ENCODE measurements at places on chromosomes 2 and 18. TPM values are rescaled to one million over a fixed set of nuclear protein-coding genes. Genes with fewer than 3 reads are reported as not detected.

SPTBN1 gene
- 171 TPM for total RNA-seq

GRCh38 chr2:143356736-143357446 lies 227.7 kb downstream of the ARHGAP15 start:
- H3K27ac ChIP-seq = no peak overlapping the region
- H3K4me3 ChIP-seq = no peak overlapping the region
- no peaks in the 10 kb centered on the region for H3K36me3 ChIP-seq
- peaks cover 13% of the 10 kb centered on the region for H3K4me1 ChIP-seq

CHRNG gene
- not detected for total RNA-seq

CYBRD1 gene
- 7.9 TPM for total RNA-seq

AMMECR1L gene
- 18.1 TPM for total RNA-seq

DNA sequence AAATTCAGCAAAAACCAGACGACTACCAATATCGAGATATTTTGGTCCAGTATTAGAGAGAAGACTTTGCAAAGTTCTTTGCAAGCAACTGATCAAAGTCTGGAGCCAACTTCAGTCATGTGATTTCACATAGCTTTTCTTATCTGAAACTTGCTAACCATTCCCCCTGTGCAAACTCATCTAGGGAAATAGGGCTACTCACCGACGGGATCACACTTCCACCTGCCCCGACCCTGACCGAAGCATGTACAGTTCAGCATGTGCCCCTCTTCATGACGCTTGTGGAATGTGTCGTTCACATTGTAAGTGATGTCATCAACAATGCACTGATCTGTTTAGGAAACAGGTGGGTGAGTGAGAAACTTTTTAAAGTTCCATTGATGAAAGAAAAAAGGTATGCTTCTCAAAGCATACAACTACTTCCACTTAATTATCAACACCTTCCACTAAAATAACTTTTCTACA lies 15.4 kb downstream of the FN1 start:
- no peak overlapping the region for H3K4me3 ChIP-seq
- DNase-seq = no peak
- no peaks in the 10 kb centered on the region for H3K27me3 ChIP-seq
- H3K4me1 ChIP-seq = no peaks in the 10 kb centered on the region
- H3K27ac ChIP-seq = peak overlapping the region; percentile 31
- peaks cover 51% of the 10 kb centered on the region for H3K36me3 ChIP-seq

- H3K27me3 ChIP-seq = no peaks in the 10 kb centered on the region
- DNase-seq = peak; percentile 45
- no peak overlapping the region for H3K27ac ChIP-seq
- H3K36me3 ChIP-seq = peaks cover 16% of the 10 kb centered on the region
- no peak overlapping the region for H3K4me3 ChIP-seq
Measured at GRCh38 chr2:225948903-225949302, 549.4 kb downstream of the NYAP2 start.

DNA sequence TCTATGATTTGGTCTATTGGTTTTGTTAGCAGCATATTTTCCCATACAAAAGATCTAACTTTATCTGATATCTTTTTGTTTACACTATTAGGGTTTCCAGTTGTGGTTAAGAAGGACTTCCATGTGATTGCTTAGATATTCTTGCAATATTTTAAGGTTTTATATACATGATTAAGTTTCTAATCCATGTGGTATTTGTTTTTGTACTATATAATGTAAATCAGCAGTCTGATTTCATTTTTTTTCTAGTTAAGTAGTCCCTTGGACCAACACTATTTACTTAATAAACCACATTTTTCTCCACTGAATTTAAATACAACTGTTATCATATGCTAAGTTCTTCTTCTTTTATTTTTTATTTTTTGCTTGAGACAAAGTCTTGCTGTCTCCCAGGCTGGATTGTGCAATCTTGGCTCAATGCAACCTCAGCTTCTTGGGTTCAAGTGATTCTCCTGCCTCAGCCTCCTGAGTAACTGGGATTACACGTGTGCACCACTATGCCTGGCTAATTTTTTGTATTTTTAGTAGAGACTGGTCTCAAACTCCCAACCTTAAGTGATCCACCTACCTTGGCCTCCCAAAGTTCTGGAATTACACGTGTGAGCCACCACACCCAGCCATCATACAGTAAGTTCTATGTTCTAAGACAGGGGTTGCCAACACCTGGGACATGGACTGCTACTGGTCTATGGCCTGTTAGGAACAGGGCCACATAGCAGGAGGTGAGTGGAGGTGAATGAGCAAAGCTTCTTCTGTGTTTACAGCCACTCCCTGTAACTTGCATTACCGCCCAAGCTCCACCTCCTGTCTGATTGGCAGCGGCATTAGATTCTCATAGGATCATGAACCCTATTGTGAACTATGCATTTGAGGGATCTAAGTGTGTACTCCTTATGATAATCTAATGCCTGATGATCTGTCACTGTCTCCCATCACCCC lies 58.5 kb upstream of the RAB27B start:
- peaks cover 25% of the 10 kb centered on the region for H3K4me1 ChIP-seq
- no peaks in the 10 kb centered on the region for H3K36me3 ChIP-seq
- no peak overlapping the region for H3K27ac ChIP-seq
- no peak overlapping the region for H3K4me3 ChIP-seq
- no peaks in the 10 kb centered on the region for H3K27me3 ChIP-seq
- no peak for DNase-seq

CYP27C1 gene
- 2.9 TPM for total RNA-seq

IL18RAP gene
- not detected for total RNA-seq
